Fibroblast of lung (primary cell): ENCODE measurements at places on chromosomes 16 and 17. TPM values are rescaled to one million over a fixed set of nuclear protein-coding genes. Genes with fewer than 3 reads are reported as not detected.

Gene GOSR1
- total RNA-seq = 19.8 and 28.6 TPM in 2 replicates

Gene GAST
- not detected in 2 replicates for total RNA-seq

Gene CD300A
- not detected in 2 replicates for total RNA-seq

Gene KCTD19
- total RNA-seq = under 0.01 and 0.17 TPM in 2 replicates

Gene CDH5
- under 0.01 TPM in 1 of 2 replicates, not detected in the other for total RNA-seq

Gene FOXJ1
- total RNA-seq = not detected in 2 replicates

Gene UMOD
- not detected in 2 replicates for total RNA-seq

Gene KRTAP4-9
- not detected in 2 replicates for total RNA-seq

Gene KRT17
- total RNA-seq = 0.26 and 0.50 TPM in 2 replicates

Gene UNC13D
- 1.5 TPM in 2 replicates for total RNA-seq

Gene MYH2
- total RNA-seq = not detected in 2 replicates
